ENCODE measurements at places on chromosomes 2 and 18.

- H3K27me3 ChIP-seq, result peaks cover 23% of the 10 kb centered on the region
- peaks cover 14% of the 10 kb centered on the region for H3K4me1 ChIP-seq
- no peak overlapping the region for H3K4me3 ChIP-seq
- no peaks in the 10 kb centered on the region for H3K36me3 ChIP-seq
- no peak overlapping the region for H3K27ac ChIP-seq
Observed at GRCh38 chr2:106272216-106272807, 78.2 kb upstream of the UXS1 start.

DNA sequence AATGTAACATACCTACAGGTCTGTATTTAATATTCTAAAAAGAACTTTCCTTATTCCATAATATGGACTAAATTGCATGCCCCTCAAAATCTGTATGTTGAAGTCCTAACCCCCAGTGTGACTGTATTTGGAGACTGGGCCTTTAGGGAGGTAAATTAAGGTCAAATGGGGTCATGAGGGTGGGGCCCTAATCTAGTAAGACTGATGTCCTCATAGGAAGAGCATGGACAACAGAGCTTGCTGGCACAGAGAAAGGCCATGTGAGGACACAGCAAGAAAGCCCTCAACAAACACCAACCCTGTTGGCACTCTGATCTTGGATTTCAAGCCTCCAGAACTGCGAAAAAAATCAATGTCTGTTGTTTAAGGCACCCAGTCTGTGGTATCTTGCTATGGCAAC is 18.6 kb downstream of the SF3B1 start:
- H3K27me3 ChIP-seq, result no peaks in the 10 kb centered on the region
- H3K4me3 ChIP-seq, result no peak overlapping the region
- no peak overlapping the region for H3K27ac ChIP-seq
- H3K4me1 ChIP-seq, result no peaks in the 10 kb centered on the region

DNA sequence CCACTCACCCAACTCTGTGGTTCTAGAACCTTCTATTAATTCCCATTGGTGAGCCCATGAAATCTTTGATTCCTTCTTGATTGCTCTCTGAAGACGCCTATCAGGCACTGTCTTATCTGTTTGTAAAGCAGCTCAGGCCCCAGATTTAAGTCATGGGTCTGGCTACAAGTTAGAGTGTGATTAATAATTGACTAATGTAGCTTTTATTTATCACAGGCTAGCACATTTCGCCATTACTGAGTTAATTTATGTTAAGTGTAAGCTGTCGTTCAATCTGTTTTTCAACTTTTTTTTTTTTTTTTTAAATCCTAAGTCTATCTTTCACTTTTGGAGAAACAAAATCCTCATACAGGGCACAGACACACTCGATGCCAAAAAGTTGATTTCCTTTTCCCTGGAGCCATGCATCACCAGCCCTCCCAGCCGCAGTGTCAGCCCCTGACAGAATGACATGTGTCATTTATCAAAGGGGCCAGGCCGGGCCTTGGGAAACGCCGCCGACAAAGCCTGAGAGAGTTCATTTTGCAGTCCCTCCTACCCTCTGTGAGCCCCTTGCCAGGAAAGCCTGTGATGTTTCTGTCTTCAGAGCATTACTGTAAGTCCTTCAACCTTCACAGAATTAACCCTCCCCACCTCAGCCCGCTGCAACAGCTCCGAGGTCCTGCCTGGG is 15.8 kb downstream of the TSHZ1 start:
- peaks cover 34% of the 10 kb centered on the region for H3K4me1 ChIP-seq
- H3K27ac ChIP-seq, result no peak overlapping the region
- no peak overlapping the region for H3K4me3 ChIP-seq
- H3K36me3 ChIP-seq, result peaks cover 3% of the 10 kb centered on the region
- no peaks in the 10 kb centered on the region for H3K27me3 ChIP-seq

DNA sequence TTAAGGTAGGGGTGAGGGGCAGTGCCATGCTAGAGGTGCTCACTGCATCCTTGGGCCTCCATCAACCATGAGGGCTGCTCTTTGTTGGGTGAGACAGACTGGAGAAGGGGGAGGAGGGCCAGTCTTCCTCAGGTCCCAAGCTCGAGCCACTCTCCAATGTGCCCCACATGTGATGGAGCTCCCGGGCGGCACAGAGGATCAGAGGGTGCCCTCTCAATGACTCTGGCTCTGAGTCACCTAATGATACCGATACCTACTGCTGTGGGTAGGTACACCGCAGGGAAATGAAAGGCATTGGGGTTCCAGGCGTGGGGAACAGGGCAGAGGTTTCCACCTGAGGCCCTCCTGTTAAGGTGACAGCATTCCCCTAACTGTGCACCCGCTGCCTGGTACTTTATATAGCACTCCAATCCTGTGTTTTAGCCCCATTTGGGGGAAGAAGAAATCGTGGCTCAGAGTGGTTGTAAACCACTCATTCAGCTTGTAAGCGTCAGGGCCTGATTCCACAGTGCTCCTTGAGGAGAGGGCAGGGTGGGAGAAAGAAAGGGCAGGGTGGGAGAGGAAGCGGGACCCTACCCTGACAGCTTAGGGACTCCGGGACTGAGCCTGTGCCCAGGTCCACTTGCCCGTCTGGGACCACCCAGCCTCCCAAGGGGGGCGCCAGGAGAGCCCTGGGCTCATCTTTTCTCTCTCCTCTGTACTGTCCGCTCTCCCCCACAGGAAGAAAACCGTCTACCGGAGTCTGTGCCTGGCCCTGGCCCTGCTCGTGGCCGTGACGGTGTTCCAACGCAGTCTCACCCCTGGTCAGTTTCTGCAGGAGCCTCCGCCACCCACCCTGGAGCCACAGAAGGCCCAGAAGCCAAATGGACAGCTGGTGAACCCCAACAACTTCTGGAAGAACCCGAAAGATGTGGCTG is 1.8 kb downstream of the B3GNT7 start:
- peaks cover 54% of the 10 kb centered on the region for H3K27me3 ChIP-seq
- H3K4me1 ChIP-seq, result no peaks in the 10 kb centered on the region
- H3K4me3 ChIP-seq, result no peak overlapping the region
- no peaks in the 10 kb centered on the region for H3K36me3 ChIP-seq
- no peak for DNase-seq
- no peak overlapping the region for H3K27ac ChIP-seq

DNA sequence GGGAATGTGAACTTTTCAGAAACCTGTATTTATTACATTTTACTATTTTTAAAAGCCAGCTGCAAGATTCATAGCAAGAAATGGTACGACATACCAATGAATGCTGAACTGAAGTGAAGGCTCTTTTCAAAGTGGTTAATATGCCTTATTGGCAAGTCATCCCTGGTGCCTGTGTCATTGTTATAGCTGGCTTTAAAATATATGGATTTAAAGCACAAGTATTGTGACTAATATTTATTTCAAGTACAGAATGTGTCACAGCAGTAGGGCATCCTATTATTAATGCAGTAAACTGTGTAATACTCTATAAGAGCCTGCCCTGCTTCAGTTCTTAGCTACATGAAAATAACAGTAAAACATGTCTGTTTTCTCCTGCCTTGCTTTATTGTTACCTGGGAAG is 10.8 kb downstream of the TSHZ1 start:
- H3K4me1 ChIP-seq, result peaks cover 6% of the 10 kb centered on the region
- no peak for DNase-seq
- no peak overlapping the region for H3K4me3 ChIP-seq
- no peak overlapping the region for H3K27ac ChIP-seq
- H3K36me3 ChIP-seq, result no peaks in the 10 kb centered on the region
- H3K27me3 ChIP-seq, result no peaks in the 10 kb centered on the region

GRCh38 chr2:211867845-211868451 is 670.7 kb downstream of the ERBB4 start:
- no peaks in the 10 kb centered on the region for H3K36me3 ChIP-seq
- H3K4me3 ChIP-seq, result no peak overlapping the region
- no peaks in the 10 kb centered on the region for H3K4me1 ChIP-seq

GRCh38 chr2:172147944-172148650 is 45.4 kb upstream of the DLX2 start:
- no peak overlapping the region for H3K27ac ChIP-seq
- peaks cover 17% of the 10 kb centered on the region for H3K27me3 ChIP-seq
- H3K36me3 ChIP-seq, result no peaks in the 10 kb centered on the region
- H3K4me1 ChIP-seq, result peaks cover 1% of the 10 kb centered on the region
- DNase-seq, result no peak

GRCh38 chr2:168804214-168804613 is 1.8 kb downstream of the NOSTRIN start:
- H3K4me1 ChIP-seq, result peaks cover 2% of the 10 kb centered on the region
- H3K27ac ChIP-seq, result no peak overlapping the region
- H3K27me3 ChIP-seq, result no peaks in the 10 kb centered on the region
- DNase-seq, result no peak
- no peaks in the 10 kb centered on the region for H3K36me3 ChIP-seq

GRCh38 chr2:127407091-127407490 is 11.1 kb upstream of the PROC start:
- no peaks in the 10 kb centered on the region for H3K27me3 ChIP-seq
- H3K4me3 ChIP-seq, result no peak overlapping the region
- no peak overlapping the region for H3K27ac ChIP-seq
- H3K4me1 ChIP-seq, result no peaks in the 10 kb centered on the region

GRCh38 chr18:67142604-67143003 is 373.9 kb downstream of the DSEL start:
- no peaks in the 10 kb centered on the region for H3K27me3 ChIP-seq
- H3K36me3 ChIP-seq, result no peaks in the 10 kb centered on the region
- H3K4me3 ChIP-seq, result no peak overlapping the region
- no peak for DNase-seq

DNA sequence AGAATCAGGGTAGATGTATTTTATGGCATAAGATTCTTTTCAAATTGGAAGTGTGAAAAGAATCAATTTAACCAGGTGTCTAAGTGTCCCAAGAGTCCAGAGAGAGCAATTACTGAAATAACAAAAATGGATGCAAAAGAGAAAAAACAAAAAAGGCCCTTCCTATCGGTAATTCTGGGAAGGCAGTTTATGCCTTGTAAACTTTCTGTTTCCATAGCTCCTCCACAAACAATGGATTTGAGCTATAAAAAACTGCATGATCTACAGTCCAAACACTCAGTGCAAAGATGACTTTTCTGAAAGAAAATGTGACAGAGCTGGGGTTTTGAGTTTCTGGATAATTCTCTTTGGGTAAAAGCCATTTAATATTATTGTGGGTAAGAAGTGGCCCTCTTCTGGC is 366.1 kb downstream of the EN1 start:
- H3K27me3 ChIP-seq, result no peaks in the 10 kb centered on the region
- H3K27ac ChIP-seq, result no peak overlapping the region
- no peaks in the 10 kb centered on the region for H3K36me3 ChIP-seq
- no peaks in the 10 kb centered on the region for H3K4me1 ChIP-seq

GRCh38 chr18:10487154-10487553 is 32.7 kb downstream of the APCDD1 start:
- no peak overlapping the region for H3K4me3 ChIP-seq
- no peak for DNase-seq
- peaks cover 11% of the 10 kb centered on the region for H3K4me1 ChIP-seq
- peaks cover 5% of the 10 kb centered on the region for H3K27me3 ChIP-seq
- H3K36me3 ChIP-seq, result no peaks in the 10 kb centered on the region

DNA sequence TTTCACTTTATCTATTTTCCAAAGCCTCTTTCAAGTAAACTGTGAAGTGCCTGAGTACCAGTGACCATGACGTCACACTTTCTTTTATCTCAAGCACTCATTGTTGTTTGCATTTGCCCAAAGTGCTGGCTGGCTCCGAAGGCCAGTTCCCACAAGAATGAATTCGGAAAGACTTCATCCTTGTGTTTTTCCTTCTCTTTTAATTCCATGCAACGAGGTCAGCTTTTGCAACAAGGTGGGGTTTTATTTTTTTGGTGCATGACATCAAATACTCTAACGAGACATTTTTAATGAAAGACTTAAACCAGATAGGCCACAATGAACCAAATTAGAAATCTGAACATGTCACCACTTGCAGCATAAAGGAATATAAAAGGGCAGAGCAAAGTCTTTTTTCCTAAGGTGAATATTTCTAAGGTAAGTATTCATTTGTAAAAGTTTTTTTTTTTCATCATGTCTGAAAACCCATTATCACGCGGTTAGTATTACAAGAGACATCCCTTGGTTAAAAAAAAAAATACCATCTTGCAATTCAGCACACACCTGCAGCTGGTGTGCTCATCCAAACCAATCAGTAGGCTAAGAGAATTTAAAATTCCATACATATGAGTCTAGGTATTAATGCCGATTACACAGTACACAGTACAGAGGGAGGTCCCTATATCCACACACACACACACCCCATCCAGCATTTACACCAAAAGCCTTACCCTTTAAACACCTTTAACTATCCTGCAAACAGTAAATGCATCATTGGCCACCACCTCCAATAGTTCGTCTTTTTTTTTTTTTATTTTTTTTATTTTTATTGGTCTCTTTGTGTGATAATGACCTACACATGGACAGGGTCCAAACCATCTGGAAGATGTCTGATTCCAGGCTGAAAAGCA is 2.3 kb downstream of the ARL4C start:
- no peak for DNase-seq
- H3K27ac ChIP-seq, result peak overlapping the region; percentile 91
- peaks cover 17% of the 10 kb centered on the region for H3K36me3 ChIP-seq
- no peaks in the 10 kb centered on the region for H3K27me3 ChIP-seq

- no peaks in the 10 kb centered on the region for H3K27me3 ChIP-seq
- no peak overlapping the region for H3K27ac ChIP-seq
- H3K4me1 ChIP-seq, result no peaks in the 10 kb centered on the region
- no peak for DNase-seq
- H3K4me3 ChIP-seq, result no peak overlapping the region
Observed at GRCh38 chr2:239039479-239039861, 191.6 kb downstream of the TWIST2 start.

GRCh38 chr2:40048506-40048905 is 269.4 kb upstream of the THUMPD2 start:
- no peaks in the 10 kb centered on the region for H3K36me3 ChIP-seq
- H3K4me3 ChIP-seq, result no peak overlapping the region
- DNase-seq, result no peak
- H3K4me1 ChIP-seq, result no peaks in the 10 kb centered on the region
- no peaks in the 10 kb centered on the region for H3K27me3 ChIP-seq
- H3K27ac ChIP-seq, result no peak overlapping the region

- no peaks in the 10 kb centered on the region for H3K36me3 ChIP-seq
- DNase-seq, result no peak
- H3K4me1 ChIP-seq, result no peaks in the 10 kb centered on the region
- no peak overlapping the region for H3K27ac ChIP-seq
- H3K27me3 ChIP-seq, result peaks cover 3% of the 10 kb centered on the region
- H3K4me3 ChIP-seq, result no peak overlapping the region
Observed at GRCh38 chr2:10287761-10288160, 14.9 kb upstream of the HPCAL1 start.
